ENCODE measurements at places on chromosomes 4 and X.

- no peak for DNase-seq
Measured at GRCh38 chr4:148270630-148271029, 171.6 kb downstream of the NR3C2 start.

- no peak for DNase-seq
Measured at GRCh38 chr4:77145842-77146185, 11.2 kb upstream of the CCNG2 start.

GRCh38 chr4:526189-526909 lies 27.3 kb downstream of the PIGG start:
- no peak for DNase-seq

DNA sequence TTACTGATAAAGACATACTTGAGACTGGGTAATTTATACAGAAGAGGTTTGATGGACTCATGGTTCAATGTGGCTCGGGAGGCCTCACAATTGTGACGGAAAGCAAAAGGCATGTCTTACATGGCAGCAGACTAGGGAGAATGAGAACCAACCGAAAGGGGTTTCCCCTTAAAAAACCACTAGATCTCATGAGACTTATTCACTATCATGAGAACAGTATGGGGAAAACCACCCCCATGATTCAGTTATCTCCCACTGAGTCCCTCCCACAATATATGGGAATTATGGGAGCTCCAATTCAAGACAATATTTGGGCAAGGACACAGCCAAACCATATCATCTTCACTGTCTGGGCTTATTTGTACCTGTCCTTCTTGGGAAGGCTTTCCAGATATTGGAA lies 22.8 kb upstream of the MUC7 start:
- DNase-seq: no peak

DNA sequence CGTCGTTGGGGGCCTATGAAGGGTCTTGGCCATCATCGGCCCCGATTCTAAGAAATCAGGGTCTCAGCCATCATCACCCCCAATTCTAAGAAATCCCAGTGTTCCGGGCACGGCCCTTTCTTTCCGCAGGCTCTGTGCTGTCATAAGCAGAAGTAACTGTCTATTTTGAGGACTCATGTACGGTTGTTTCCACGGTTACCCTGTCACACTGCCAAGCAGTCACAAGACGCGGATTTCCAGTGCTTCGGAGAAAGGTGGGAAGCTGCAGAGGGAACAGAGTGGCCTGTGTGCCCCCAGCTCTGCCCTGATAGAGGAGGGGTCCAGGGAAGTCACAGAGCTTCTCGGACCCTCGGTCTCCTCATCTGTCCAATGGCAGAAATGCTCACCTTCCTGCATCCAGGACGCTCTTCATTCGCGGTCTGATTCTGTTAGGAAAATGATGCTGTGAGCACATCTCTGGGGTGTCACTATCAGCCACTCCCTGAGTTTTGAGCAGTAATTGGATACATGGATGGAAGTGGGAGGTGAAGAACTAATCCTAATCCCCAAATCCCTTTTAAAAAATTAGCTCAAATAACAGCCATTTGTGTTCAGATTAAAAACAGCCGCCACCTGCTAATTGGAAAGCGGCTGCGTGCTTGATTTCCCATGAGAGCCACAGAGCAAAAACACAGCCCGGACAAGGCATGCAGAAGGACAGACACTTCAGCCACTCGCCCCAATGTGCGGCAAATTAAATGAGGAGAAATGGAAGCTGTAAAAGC lies 73.1 kb downstream of the WFS1 start:
- DNase-seq: no peak

- DNase-seq: no peak
Measured at GRCh38 chr4:125432078-125432477, 117.3 kb downstream of the FAT4 start.

DNA sequence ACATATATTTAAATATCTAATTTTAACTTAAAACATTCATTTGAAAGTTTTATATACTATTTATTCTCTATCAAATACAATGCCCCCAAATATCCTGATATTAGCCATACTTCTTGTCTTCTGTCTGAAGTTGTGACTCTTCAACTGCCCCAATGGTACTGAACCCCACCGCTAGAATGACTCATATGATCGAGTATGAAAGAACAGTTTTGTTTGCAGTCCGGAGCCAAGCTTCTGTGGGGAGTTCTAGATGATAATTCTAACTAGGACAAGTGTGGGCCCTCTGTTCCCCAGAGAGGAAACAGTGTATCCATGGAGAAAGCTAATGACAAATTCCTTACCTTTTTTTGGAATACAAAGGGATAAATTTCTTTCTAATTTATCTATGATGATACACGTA lies 24.7 kb upstream of the CT47A1 start:
- no peak for DNase-seq

GRCh38 chr4:19729886-19730651 lies 521.6 kb upstream of the SLIT2 start:
- no peak for DNase-seq

GRCh38 chr4:80586716-80587115 lies 251.2 kb downstream of the CFAP299 start:
- DNase-seq: no peak

- no peak for DNase-seq
Measured at GRCh38 chr4:94551643-94552564, 100.2 kb downstream of the PDLIM5 start.

- DNase-seq: no peak
Measured at GRCh38 chr4:61309616-61310015, 109.5 kb downstream of the ADGRL3 start.

- no peak for DNase-seq
Measured at GRCh38 chr4:173486714-173487392, 43.2 kb downstream of the HAND2 start.

DNA sequence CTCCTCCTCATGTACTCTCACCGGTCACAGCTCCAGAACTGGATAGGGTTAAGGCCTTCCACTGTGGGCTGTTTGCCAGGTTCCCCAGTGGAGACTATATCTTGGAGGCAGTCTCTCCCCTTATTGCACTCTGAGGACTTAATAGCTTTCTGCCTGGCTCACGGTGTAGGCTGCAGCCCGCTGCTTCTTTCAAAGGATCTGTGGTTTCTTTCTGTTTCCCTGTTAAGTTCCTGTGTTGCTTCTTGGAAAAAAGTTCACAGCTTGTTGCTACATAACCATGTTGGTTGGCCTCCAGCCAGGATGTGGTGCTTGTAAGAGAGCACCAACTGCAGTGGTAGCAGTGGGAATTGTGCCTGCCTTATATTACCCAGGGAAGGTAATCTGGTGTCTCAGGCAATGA lies 24.9 kb upstream of the ZDHHC15 start:
- DNase-seq: no peak

DNA sequence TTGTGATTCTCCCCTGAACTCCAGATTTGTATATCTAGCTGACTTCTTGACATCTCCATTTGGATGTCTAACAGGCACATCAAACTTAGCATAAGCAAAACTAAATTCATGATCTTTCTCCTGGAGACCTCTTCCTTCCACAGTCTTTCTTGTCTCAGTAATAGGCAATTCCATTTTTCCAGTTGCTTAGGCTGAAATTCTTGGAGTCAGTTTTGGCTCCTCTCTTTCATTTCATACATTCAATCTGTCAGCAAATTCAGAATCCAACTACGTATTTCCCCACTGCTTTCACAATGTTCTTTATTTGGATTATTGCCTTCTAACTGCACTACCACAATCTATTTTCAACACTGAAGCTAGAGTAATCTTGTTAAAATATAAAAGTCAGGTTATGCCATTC lies 219.9 kb upstream of the GLRA2 start:
- no peak for DNase-seq

- no peak for DNase-seq
Measured at GRCh38 chrX:124393238-124393637, 46.9 kb downstream of the SH2D1A start.

DNA sequence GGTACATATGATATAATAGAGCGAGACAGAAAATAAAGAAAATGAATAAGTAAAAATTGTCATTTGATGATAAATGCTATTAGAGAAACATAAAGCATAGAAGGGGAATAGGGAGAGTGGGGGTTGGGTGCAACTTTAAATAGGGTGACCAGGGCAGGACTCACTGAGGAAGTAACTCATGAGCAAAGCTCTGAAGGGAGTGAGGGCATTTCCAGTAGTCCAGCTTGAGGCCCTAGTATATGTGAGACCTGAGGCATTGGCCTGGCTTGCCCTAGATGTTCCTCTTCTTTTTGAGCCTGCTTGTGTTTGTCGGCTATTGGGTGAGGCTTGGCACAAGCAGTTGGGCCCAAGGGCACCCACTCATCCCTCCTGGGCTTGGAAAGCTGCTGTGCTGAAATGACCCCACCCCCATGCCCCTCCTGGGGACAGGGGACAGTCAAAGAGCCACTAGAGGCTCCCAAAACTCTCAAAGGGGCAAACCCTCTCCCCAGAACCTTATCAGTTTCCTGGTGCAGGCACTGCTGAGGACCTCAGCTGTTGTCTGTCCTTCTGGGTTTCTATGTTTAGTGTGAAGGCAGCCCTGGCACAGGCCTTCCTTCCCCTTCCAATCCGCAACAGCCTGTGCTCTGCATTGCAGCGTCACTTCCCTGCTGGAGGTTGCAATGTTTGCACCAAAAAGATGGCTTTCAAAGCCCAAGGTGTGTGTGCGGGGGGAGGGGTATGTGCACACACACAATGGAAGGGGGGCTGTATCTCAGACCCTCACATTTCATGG lies 40.1 kb downstream of the APLN start:
- no peak for DNase-seq

DNA sequence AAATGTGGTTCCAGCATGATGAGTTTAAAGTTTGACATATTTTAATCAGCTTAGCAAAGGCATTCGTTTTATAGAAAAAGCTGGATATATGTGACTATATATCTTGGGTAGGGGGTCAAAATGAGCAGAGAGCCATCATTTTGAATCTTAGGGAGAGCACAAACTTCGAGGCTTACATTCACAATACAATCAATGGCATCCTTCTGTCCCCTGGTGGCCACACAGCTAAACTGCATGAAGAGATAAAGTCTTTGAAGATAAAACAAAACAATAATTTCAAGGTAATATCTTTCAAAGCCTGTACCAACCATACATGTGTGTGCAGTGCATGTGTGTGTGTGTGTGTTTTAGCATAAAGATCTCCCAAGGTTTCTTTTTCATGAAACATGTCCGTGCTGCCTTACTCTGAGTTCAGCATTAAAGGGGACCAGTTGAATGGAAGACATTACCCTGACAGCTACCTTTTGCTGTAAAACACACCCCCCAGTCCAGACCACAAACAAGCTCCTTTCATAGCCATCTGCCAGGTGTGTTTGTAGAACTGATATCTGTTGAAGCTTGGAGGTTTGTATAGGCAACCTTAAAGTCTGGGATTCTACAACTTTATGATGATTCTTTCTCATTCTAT lies 22.0 kb downstream of the DYNLT3 start:
- DNase-seq: peak; percentile 62

DNA sequence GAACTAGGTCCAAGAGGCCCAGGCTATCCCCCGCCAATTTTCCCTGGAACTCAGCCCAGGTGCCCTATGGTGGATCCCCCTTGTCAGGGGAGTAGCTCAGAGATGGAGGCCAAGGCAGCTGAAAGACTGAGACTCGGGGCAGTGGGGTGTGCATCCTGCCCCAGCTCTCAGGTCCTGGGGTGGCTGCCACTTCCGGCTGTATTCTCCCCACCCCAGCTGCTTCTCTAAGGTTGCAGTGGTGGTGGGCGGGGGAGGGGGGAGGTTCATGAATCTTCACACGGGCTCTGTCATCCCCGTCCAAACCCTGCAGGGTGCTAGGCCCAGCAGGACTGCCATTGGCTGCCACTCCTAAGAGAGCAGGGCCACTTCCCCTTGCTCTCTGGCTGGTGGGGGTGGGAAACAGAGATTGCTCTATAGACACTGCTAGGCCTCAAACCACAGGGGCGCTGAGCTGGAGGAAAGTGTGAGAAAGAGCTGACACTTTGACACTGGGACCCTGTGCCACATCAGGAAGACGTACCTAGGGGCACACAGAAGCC lies 1.5 kb downstream of the SASH3 start:
- DNase-seq: peak; percentile 87

GRCh38 chr4:66736606-66737005 lies 808.7 kb downstream of the CENPC start:
- DNase-seq: no peak

DNA sequence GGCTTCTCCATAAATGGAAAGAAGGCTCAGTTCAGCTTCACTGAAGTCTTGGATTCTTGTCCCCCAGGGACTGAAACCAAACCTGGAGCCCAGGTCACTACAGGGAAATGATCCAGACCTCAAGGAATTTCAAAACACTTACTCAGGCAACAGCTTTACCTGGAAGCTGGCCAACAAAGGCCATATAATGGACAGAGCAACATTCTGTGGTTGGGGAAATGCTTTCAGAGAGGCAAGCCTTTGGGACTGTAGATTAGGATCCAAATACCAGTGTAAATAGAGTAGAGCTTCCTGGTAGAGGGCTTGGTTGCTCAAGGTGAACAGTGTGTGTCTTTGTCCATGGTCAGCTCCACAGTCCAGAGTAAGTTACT lies 57.0 kb upstream of the PROM1 start:
- DNase-seq: no peak

- DNase-seq: no peak
Measured at GRCh38 chr4:69697536-69698242, 44.6 kb upstream of the UGT2A1 start.

DNA sequence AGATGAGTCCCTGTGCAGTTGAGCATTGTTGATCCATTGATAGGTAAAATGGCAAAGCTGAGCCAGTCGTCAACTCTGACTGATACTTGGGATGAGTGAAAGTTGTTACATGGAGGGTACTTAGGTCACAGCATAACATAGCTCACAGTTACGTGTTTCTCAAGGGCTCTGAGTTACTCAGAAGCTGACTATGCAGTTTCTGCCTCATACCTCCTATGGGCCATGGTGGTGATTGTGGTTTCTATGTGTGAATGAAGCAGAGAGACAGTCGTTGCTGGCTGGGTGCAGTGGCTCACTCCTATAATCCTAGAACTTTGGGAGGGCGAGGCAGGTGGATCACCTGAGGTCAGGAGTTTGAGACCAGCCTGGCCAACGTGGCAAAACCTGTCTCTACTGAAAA lies 30.8 kb downstream of the FRMPD3 start:
- DNase-seq: no peak
